H1 (cell line): ENCODE measurements at places on chromosomes 2 and 18.

DNA sequence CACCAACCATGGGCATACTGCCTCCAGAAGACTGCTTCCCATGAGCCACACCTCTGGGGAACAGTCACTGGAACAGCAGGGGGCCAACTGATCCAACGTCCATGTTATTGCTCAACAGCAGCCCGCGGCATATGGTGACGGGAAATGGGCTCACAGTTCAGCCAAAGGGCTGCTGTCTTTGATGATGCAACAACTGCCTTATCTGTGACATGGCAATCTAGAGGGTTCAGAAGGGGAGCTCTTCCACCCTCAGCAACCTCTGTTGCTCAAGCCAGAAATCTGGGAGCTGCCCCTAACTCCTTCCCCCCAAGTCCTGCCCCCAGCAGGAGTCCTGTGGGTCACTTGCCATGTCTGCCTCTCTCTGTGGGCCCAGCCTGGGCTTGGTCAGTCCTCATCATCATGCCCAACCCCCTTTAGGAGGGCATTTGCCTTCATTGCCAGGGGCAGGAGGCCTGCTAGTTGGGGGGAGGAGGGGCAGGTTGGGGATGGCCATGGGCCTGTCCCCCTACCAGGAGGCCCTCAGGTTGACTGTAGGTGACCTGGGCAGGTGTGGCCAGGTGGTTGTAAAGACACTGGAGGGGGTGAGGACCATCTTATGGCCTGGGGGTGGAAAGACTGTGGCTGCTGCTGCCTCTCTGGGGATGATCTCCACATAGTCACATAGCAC is 212.9 kb downstream of the CYP26B1 start:
- DNase-seq: peak; percentile 26

GRCh38 chr2:160405077-160405867 is 88.3 kb downstream of the RBMS1 start:
- no peak for DNase-seq

DNA sequence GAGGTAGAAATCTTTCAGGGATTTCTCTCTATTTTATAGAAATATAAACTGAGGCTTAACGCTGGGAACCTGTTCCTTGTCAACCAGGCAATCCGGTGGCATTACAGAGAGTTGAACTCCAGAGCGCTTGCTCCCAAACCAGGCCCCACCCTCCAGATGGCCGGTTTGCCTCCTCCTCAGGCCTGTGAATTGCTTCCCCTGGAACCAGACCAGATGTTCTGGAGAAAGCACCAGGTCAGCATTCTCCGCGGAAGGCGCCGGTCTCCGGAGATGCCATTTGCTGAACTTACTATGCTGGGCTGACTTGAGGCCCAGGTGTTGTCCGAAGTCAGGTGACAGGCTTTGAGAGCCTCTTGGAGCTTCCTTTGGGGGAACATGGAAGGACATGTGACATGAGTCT is 17.2 kb downstream of the TNP1 start:
- no peak for DNase-seq

GRCh38 chr2:218798767-218799504 is 17.0 kb downstream of the CYP27A1 start:
- no peak for DNase-seq

DNA sequence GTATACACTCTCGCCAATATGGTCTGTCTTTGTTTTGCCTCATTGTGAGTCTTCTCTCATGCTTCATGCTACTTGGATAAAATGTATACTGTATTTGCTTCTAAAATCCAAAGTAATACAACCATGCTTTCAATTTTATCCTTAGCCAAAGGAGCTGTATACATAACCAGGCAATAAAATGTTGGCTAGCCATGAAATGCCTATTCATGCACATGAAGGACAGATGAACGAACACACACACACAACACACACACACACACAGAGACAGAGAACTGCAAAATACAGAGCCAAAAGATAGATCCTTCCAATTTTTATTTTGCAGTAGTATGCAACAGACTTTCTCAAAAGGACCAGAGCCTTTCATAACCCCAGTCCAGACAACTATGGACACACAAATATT is 113.7 kb downstream of the SATB2 start:
- no peak for DNase-seq

DNA sequence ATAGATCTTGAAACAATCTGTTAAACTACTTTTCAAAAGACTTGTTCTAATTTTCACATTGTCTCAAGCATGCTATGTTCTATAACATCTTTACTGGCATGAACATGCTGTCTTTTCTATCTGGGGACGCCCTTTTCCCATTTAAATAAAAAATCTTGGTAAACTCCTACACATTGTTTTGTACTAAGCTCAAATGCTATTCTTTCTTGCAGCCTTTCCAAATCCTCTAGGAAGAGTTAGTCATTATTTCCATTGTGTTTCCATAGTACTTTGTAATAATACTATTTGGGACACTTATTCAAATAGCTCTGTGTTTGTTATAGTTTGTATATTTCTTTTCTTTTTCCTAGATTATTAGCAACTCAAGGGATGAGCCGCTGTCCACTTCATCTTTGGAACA is 828.6 kb upstream of the FSHR start:
- DNase-seq: no peak

DNA sequence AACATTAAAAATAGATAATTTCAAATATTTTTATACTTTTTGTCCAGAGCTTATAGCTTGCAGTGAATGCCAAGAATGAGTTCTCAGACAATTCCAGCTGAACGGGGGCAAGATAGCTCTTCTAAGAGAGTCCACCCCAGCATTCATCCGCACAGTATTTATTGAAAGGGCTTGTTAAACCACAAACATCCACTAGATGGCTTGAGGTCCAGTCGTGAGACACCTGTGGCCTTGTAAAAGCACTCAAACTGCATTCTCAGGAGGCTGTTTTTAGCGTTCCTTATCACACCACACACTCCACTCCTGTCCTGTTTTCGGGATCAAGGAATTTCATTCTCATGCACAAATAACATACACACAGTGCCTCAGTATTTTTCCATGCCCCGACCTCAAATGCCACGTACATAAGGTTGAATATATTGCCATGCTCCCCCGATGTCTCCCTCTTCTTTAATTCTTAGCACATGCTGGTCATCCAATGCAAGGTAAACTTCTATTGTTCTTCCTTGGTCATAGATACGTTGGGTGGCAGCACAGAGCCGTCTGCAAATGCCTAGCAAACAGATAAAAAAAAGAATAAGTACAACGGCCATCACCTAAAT is 47.4 kb downstream of the DNAJC10 start:
- no peak for DNase-seq

GRCh38 chr2:67466734-67467133 is 69.6 kb downstream of the ETAA1 start:
- no peak for DNase-seq

DNA sequence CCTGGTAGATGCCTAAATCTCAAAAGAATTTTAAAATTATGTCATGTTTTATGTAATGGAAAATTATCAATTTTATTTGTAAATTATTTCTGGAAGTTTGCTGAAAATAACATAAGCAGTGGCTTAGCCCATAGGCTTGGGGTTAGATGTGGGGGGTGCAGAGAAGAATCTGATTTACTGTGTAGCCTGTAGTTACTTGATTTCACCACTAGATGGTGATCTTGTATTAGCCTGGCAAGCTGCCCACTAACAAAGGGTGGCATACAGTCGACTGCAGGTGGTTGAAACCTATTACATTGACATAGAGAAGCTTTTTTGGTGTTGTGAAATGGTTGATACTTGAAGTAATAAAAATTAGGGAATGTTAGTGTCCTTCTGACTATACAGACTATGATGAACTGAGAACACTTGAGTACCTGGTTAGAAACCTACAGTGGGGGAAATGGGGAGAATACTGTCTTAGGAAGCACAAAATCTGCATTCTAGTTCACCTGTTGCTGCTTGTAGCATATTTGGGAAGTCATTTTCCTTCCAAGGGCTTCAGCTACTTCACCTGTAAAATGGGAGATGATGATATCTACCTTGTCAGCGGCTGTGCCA is 191.0 kb upstream of the LHCGR start:
- DNase-seq: no peak

DNA sequence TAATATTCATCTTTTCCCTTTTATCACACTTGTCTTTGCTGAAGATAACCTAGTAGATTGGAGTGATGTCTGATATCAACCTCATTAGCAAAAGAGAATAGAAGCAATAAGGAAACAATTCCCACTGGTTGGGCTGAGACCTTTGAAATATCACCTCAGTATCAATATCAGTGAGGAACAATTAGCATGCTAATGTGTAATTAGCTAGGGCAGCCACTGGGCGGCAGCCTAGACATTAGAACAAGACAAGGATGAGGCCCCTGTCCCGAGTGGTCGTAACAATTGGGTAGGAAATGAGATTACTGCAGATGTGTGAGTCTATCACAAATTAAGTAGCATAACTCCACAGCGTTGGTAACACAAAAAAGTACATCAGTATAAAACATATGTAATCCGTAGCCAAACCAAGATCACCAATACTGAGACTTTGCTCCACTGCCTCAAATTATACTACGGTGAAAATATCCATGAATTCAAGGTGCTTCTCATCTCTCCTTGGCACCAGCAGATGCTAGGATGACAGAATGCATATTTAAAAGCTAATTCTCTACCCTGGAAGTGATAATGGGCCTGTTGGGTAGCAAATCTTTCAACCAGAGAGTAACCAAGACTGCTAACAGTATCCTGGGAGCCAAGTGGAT is 99.1 kb downstream of the ALPK2 start:
- peak; percentile 78 for DNase-seq

- peak; percentile 67 for DNase-seq
These were observed 12.7 kb upstream of the CDH2 start for GRCh38 chr18:28189400-28190239.

GRCh38 chr2:74534411-74534810 is 4.7 kb downstream of the HTRA2 start:
- no peak for DNase-seq

DNA sequence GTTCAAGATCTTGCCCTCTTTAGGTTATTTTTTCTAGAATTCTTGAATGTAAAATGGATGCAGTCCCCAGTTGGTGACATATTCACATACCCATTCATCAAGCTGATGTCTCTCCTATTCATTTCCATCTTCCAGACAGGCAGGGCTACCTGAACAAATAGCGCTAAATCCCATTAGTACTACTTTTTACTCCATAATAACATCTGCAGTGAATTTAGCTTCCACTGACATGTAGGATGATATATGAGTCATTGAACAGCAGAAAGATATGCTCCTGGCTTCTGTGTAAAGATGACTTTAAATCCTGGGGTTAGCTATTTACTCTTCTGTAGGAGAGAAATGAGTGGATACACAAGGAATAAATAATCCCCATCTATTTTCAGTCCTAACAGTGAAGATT is 194.7 kb downstream of the RND3 start:
- no peak for DNase-seq
